ENCODE measurements at places on chromosomes 2 and 18.

DNA sequence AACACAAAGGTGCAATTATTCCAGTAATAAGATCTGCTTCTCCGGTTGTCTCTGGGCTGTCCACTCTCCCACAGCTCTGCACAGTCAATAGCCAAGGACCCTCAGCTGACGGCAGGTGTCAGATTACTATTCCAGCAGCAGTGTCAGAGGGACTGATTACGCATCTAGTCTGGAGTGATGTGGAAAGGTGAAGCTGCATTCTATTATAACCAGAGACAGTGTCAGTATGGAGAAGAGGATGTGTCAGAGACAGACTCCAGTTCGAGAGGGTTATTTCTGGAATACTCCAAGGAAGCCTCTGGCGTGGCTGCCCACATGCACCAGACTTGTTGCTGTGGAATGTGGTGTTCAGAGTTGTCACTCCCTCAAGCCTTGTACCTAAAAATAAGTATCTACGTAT, 163.6 kb upstream of the TMEM200C start:
- no peak overlapping the region for H3K4me3 ChIP-seq
- H3K27ac ChIP-seq, result no peak overlapping the region
- H3K27me3 ChIP-seq, result no peaks in the 10 kb centered on the region
- no peaks in the 10 kb centered on the region for H3K36me3 ChIP-seq
- DNase-seq, result no peak
- no peaks in the 10 kb centered on the region for H3K4me1 ChIP-seq

- no peak for DNase-seq
- no peak overlapping the region for H3K27ac ChIP-seq
- no peaks in the 10 kb centered on the region for H3K4me1 ChIP-seq
- H3K27me3 ChIP-seq, result no peaks in the 10 kb centered on the region
- H3K36me3 ChIP-seq, result no peaks in the 10 kb centered on the region
Measured at GRCh38 chr18:39761273-39761672, 2193.8 kb upstream of the PIK3C3 start.

DNA sequence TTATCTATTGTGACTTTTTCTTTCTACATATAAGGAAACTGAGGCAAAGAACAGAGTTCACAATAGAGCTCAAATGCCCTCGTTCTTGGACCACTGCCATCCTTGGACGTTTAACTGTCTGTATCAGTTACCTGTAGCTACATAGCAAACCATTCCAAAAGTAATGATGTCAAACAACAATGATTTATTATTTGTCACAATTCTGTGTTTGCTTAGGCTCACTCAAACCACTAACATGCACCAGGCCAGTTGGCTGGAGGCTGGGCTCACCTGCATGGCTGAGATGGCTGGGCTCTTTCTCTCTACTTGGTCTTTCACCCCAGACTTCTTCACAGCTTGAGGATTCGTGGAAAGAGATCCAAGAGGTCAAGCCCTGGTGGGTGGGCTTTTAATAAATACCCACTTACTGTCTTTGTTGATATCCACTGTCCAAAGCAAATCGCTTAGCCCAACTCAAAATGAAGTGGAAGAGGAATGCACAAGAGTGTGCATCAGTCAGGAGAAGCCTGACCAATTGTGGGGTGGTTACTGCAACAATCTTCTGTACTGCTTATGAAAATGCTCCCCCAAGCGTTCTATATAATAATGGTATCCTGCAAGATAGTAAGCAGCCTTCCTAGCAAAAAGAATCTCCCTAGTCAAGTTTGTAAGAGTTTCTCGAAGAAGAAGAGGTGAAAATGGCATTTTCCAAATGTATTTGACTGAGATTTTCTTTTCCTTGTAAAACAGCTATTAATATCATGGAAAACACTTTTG, 163.5 kb upstream of the NT5C1B start:
- H3K4me1 ChIP-seq, result no peaks in the 10 kb centered on the region
- H3K27me3 ChIP-seq, result no peaks in the 10 kb centered on the region
- no peaks in the 10 kb centered on the region for H3K36me3 ChIP-seq
- no peak overlapping the region for H3K27ac ChIP-seq

GRCh38 chr2:162092658-162093556, 18.9 kb upstream of the DPP4 start:
- H3K36me3 ChIP-seq, result no peaks in the 10 kb centered on the region
- H3K4me3 ChIP-seq, result no peak overlapping the region
- H3K27ac ChIP-seq, result no peak overlapping the region
- DNase-seq, result no peak
- peaks cover 6% of the 10 kb centered on the region for H3K4me1 ChIP-seq

DNA sequence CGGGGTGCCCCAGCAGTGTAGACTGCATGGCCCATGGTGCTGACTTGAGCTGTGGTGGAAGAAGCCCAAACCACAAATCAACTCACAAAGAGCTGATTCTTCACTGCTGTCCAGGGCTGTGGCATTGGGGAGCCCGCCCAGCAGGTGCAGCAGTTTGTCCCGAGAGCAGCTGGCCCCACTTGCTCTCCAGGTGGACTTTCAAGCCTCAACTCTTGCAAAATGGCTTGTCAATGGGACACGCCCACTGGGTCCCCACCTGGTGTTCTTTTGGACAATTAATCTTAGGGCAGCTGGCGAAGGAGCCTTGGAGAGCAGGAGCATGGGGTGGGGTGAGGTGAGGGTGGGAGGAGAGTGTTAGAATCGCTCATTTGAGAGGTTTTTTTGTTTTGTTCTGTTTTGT, 117.9 kb downstream of the MYCN start:
- no peaks in the 10 kb centered on the region for H3K36me3 ChIP-seq
- H3K27me3 ChIP-seq, result no peaks in the 10 kb centered on the region
- H3K4me3 ChIP-seq, result no peak overlapping the region

GRCh38 chr18:42532119-42532518, 577.1 kb downstream of the PIK3C3 start:
- H3K27ac ChIP-seq, result no peak overlapping the region
- H3K27me3 ChIP-seq, result no peaks in the 10 kb centered on the region
- no peak for DNase-seq
- H3K4me3 ChIP-seq, result no peak overlapping the region
- H3K36me3 ChIP-seq, result no peaks in the 10 kb centered on the region

GRCh38 chr18:33161131-33161530, 279.4 kb downstream of the CCDC178 start:
- H3K27ac ChIP-seq, result no peak overlapping the region
- DNase-seq, result no peak
- H3K36me3 ChIP-seq, result no peaks in the 10 kb centered on the region

GRCh38 chr2:12300019-12300602, 416.6 kb upstream of the TRIB2 start:
- no peak overlapping the region for H3K27ac ChIP-seq
- no peaks in the 10 kb centered on the region for H3K36me3 ChIP-seq
- DNase-seq, result no peak
- no peak overlapping the region for H3K4me3 ChIP-seq

- DNase-seq, result no peak
- no peaks in the 10 kb centered on the region for H3K4me1 ChIP-seq
- no peaks in the 10 kb centered on the region for H3K27me3 ChIP-seq
- H3K4me3 ChIP-seq, result no peak overlapping the region
- H3K27ac ChIP-seq, result no peak overlapping the region
Measured at GRCh38 chr2:221426929-221427328, 145.2 kb downstream of the EPHA4 start.
